SJSA1 (cell line): ENCODE measurements at places on chromosomes 12 and 14. TPM values are rescaled to one million over a fixed set of nuclear protein-coding genes. Genes with fewer than 3 reads are reported as not detected.

- no peaks in the 10 kb centered on the region for H3K4me1 ChIP-seq
- no peak for DNase-seq
- H3K36me3 ChIP-seq, result no peaks in the 10 kb centered on the region
- no peak overlapping the region for H3K27ac ChIP-seq
- no peak overlapping the region for H3K4me3 ChIP-seq
- H3K27me3 ChIP-seq, result no peaks in the 10 kb centered on the region
Measured at GRCh38 chr12:69044887-69045286, 111.9 kb upstream of the CPM start.

MYF6 gene
- not detected in 2 replicates for total RNA-seq

DNA sequence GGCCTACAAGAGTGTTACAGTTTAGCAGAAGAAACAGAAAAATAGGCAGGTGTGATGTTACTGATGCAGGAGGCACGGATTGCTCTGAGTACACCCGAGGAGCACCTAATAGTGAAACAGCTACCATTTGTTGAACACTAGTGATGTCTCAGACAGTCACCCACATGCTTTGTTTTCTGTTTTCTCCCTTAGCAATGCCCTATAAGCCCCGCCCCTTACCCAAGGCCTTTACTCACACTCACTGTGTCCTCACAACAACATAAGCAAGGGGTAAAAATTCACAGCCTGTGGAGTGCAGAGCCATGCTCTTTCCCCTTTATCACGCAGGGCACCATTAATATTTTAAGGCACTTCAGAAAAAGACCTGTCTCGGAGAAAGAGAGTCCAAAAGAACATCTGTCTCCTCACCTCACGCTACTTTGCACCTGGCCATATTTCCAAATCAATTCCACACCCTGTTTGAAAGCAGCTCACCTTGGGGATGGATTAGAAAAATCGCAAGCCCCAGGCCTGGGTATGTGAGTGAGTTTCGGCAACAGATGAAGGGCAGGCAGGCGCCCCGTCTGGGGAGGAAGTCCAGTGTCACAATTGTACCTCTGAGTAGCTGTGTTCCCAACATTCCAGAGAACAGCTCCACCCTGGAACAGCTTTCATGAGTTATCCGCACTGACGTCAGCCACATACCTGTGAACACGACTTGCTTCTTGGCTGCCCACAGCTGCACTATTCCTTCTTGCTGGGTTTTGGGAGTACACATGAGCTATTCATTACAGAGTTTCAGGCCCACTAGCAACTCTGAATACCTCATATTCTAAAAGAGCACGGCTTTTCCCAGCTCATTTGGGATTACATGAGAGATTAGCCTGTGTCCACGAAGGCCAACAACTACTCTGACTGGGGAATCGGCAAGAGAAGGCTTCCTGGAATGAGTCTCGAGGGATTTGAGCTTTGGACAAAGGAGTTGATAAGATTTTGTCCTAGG lies 26.0 kb downstream of the MAPK1IP1L start:
- H3K27me3 ChIP-seq, result no peaks in the 10 kb centered on the region
- no peaks in the 10 kb centered on the region for H3K36me3 ChIP-seq
- H3K4me1 ChIP-seq, result peaks cover 6% of the 10 kb centered on the region
- DNase-seq, result no peak

RNASE9 gene
- not detected in 2 replicates for total RNA-seq

- H3K27ac ChIP-seq, result no peak overlapping the region
- no peak overlapping the region for H3K4me3 ChIP-seq
- peaks cover 21% of the 10 kb centered on the region for H3K27me3 ChIP-seq
- H3K4me1 ChIP-seq, result peaks cover 5% of the 10 kb centered on the region; the same call in 1 of the 2 replicates
- H3K36me3 ChIP-seq, result no peaks in the 10 kb centered on the region
Measured at GRCh38 chr14:56731187-56731586, 79.1 kb downstream of the OTX2 start.
